CD4-positive, alpha-beta T cell treated with Interferon alpha-2 for 1 hour (primary cell): ENCODE measurements at places on chromosomes 7 and 10.
A peak's percentile ranks its signal among the peaks of the same experiment; 100 is the strongest.

- no peak for DNase-seq
Measured at GRCh38 chr7:28609608-28610007, 197.3 kb downstream of the CREB5 start.

- DNase-seq, result no peak
Measured at GRCh38 chr10:29530112-29530976, 104.4 kb downstream of the SVIL start.

DNA sequence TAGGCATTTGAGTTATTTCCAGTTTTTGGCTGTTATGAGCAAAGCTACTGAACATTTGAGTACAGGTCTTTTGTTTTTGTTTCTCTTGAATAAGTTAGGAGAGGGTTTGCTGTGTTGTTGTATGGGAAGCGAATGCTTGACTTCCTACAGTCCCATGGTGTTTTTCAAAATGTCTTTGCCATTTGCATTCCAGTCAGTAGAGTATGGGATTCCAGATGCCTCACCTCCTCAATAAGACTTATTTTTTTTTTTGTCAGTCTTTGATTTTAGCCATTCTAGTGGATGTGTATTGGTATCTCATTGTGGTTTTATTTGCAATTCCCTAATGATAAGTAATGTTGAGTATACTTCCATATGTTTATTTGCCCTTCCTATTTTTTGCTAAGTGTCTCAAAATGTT is 19.4 kb downstream of the CDK13 start:
- no peak for DNase-seq

DNA sequence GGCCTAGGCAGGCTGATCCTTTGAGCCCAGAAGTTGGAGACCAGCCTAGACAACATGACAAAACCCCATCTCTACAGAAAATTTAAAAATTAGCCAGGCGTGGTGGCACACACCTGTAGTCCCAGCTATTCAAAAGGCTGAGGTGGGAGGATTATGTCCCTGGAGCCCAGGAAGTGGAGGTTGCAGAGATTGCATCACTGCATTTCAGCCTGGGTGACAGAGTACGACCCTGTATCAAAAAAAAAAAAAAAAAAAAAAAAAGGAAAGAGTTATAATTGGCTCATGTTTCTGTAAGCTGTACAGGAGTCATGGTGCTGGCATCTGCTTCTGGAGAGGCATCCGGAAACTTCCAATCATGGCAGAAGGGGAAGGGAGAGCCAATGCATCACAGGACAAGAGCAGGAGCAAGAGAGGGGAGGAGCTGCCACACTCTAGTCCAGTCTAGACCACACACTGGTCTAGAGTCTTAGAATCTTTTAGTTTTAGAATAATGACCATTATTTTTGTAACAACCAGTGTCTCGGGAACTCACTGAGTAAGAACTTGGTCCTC is 16.8 kb downstream of the DOCK1 start:
- no peak for DNase-seq

GRCh38 chr7:94395141-94396036 is 694 bp downstream of the COL1A2 start:
- peak; percentile 39 for DNase-seq

DNA sequence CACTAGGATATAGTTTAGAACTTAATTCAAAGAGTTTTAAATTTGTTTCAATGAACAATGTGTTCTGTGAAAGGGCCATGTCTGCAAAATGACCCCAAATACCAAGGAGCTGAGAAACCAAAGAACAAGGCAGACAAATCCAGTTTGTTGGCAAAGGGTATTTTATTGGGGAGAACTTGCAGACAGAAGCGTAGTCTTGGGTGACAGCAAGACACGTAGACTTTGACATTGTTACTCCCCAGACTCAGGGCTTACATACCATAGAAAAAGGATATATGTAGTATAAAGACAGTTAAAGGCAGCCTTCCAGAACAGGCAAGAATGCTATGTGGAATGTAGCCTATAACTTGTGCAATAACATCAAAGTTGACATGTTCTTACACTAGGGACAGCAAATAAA is 95.0 kb upstream of the TAS2R16 start:
- no peak for DNase-seq

DNA sequence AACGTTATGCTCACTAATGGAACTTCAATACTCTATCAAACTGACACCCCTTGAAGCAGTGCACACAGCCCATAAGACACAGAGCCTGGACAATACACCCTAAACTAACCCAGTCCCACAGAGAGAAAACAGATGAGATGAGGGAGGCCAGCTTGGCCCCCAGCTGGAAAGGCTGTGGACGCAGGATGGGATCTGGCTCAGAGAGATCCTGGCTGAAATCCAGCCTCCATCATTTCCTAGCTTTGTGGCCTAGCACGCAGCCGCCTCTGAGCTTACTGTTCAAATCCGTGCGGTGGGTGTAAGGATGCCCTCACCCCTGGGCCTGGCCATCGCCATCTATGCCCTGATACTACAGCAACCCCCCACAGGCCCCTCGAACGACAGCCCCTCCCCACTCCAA is 32.7 kb downstream of the SNX8 start:
- no peak for DNase-seq

GRCh38 chr7:16647435-16647960 is 1.5 kb downstream of the BZW2 start:
- DNase-seq, result no peak

- no peak for DNase-seq
Measured at GRCh38 chr10:108421266-108421665, 1256.8 kb upstream of the SORCS1 start.

GRCh38 chr7:116455009-116455408 is 44.5 kb upstream of the CAV2 start:
- no peak for DNase-seq

GRCh38 chr7:149791-150636 is 42.4 kb upstream of the FAM20C start:
- DNase-seq, result no peak

DNA sequence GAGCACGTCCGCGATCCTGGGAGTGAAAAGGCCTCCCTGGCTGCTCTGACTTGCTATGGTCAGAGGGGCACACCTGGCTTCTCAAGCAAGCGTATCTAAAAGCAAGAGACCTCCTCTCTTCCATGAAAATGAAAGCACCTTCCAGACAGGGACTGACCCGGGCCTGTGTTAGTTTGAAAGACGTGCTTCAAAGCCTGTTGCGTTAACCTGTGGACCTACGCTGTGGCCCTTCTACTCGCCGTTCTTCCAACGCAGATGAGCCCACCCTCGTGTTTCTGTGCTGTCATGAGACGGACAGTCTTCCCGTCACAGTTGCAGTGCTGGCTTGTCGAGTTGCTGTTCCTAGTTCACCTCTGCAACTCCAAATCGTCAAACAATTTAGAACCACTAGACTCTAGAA is 15.5 kb upstream of the GDI2 start:
- no peak for DNase-seq

DNA sequence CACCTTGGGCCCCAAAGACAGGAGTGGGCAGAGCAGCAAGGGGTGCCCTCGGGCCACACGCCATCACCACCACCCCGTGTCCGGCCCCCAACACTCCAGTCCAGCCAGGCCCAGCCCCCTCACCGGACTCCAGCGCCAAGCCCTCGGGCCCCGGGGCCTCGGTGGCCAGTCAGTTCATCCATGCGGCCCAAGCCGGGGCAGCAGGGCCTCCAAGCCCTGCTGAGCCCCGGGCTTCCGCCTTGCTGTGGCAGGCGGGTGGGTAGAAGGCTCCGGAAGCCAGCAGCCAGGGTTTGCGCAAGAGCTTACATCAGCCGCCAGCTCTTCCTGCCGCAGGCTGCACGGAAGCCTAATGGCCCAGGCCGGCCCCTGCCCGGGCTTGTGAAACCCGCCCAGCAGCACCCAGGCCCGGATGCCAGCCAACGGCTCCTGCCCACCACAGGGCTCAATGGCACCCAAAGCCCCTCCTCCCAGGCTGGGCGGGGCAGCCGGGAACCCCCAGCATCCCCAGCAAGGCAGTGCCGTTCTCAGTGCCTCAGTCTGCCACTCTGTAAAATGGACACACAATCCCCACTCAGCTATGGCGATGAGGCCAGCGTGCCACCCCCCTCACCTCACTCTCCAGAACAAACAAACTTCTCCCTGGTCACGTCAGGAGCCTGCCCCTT is 26.5 kb downstream of the TNRC18 start:
- peak; percentile 96 for DNase-seq

DNA sequence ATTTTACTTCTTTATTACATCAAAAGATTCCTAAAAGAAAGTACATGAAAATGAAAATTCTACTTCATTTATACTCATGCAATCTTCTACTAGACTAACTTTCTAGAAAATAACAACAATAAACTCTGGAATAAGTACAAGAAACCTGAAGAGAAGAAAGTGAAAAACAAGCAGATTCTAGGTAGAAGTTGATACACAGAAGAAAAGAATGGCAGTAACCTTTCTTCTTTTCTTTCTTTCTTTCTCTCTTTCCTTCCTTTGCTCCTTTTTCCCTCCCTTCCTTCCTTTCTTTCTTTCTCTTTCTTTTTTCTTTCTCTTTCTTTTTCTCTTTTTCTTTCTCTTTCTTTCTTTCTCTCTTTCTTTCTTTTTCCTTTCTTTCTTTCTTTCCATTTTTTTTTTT is 541.7 kb upstream of the ANKRD30A start:
- no peak for DNase-seq

GRCh38 chr10:50627896-50628295 is 4.1 kb upstream of the SGMS1 start:
- DNase-seq, result no peak

DNA sequence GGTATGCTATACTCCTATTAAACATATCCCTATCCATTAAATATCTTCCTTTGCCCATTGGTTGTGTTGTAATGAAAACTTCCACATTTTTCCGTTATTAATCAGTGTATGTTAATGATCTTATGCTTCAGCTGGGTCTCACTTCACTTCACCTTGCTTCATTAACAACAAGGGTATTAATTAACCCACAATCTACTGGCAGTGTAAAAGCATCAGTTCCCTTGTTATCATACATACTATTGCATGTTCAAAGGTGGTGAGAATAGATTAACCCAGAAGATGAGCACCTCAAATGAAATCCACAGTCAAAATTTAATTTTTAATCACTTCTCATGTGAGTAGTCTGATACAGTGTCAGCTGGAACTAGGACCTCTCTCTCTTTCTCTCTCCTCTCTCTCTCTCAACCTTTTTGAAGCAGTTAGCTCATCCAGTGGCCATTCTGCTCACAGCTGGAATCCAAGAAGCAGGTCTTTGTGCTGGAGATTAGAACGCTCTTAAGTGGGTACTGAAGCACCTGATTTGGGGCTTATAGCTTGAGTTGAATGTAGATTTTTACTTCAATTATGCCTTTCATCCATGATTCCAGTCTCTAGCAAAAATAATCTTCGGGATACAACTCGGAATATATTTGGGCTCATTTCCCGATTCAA is 172.3 kb downstream of the RAPGEF5 start:
- DNase-seq, result no peak

DNA sequence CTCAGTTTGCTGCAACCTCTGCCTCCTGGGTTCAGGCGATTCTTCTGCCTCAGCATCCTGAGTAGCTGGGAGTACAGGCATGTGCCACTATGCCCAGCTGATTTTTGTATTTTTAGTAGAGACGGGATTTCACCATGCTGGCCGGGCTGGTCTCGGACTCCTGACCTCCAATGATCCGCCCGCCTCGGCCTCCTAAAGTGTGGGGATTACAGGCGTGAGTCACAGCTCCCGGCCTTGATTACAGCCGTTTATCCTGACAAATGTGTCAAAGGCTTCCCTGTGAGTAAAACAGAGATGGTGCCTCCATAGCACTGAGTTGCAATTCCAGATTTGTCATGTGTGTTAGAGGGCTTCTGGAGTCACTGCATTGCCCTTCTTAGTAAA is 273.7 kb downstream of the CCDC3 start:
- DNase-seq, result no peak

DNA sequence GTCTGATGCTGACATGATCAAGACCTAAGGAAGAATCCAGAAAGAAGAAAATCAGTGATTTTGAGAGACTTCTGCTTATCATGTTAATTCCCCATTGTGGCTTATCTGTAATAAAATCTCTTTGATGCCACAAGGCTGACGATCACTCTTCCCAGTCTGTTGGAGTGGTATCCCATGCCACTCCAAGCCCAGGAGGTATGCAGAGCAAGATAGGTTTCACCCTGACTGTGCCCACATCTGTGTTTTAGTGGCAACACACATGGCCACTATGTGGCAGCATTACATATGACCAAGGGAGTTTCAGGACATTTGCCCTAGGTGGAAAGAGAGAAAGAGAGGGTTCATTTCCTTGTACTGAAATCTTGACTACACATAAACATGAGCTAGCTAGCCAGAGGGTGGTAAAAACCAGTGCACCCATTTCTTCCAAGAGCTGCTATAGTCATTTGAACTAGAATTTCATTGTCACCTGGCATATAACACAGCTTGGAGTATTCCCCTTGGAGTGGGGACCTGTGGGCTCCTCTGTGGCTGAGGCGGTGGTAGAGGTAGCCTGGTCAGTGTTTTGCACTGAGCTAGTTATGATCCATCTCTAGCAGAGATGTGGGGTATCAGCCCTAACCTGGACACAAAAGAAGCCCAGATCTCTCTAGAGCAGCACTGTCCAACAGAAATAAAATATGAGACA is 20.8 kb downstream of the LAMB4 start:
- DNase-seq, result no peak

DNA sequence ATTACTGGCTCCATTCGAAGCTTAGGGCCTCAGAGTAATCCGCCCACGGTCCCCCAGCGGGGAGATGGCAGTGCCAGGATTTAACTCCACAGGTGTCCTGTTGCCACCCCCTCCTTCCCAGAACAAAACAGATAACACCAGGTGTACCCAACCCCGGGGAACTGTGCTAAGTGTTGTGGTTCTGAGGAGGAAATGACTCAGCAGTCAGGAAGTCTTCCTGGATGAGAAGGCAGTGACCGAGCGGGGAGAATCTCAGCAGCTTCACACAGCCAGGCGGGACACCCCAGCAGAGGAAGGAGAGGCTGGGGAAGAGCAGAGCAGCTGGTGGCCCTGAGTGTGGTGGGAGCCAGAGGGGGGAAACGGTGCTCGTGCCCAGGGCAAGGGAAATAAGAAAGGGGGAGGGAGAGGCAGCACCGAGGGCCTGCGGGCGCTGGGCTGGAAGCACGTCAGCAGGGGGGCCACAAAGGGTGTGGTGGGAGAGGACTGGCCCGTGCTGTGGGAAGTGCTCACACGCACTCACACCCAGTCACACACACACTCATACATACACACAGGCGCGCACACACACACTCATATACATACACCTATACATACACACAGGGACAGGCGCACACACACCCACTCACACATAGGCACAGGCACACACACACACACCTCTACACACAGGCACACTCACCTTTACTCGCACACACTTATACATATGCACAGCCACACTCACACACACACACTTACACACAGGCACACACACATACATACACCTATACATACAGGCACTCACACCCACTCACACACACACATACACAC is 59.8 kb upstream of the CHST15 start:
- DNase-seq, result peak; percentile 40
